ENCODE measurements at places on chromosomes 3 and 15.
A peak's percentile ranks its signal among the peaks of the same experiment; 100 is the strongest.

- no peak for DNase-seq
These were observed 137.7 kb downstream of the NSMCE3 start for GRCh38 chr15:29131840-29132420.

- DNase-seq: no peak
These were observed 43.4 kb downstream of the NPTN start for GRCh38 chr15:73589766-73590165.

GRCh38 chr15:43974852-43975251, 148.1 kb downstream of the WDR76 start:
- DNase-seq: no peak

GRCh38 chr3:165518346-165518745, 318.9 kb downstream of the BCHE start:
- DNase-seq: no peak

DNA sequence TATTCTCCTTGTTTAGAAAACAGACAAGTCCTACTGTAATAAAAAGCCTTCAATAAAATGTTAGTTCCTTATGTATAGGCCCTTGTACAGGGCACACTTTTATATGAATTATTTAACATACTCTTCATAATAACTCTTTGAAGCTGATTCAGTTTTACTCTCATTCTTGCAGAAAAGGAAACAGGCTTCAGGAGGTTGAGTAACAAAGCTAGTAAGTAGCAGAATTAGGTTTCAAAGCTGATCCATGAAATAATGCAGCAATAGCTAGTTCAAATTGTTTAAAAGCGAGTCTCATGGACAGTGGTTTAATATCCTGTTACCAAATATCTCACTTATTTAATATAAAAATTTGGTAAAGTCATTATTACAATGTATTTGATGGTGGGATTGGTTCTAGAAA, 25.0 kb downstream of the TCF12 start:
- DNase-seq: no peak

DNA sequence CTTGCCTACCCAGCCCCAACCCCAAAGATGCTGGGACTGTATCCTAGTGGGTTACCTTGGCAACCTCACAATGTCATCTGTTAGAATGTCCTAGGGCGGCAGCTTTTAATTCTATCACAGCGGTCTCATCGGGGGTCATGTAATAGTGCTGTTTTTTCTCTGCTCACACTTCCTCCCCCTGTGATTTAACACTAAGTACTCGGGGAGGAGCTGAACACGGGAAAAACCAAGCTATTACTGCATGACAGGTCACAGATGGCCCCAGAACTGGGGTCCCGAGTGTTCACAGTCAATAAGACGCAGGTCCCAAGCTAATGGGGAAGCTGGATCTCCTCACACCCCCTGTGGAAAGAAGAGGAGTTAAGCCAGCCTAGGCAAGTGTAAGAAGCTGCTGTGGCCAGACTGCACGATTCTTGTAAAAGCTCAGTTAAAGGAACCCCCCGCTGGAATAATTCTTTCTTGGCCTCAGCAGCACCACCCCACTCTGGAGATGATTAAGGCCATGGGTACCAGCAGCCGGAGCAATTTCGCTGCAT, 2.5 kb upstream of the RFTN1 start:
- no peak for DNase-seq

DNA sequence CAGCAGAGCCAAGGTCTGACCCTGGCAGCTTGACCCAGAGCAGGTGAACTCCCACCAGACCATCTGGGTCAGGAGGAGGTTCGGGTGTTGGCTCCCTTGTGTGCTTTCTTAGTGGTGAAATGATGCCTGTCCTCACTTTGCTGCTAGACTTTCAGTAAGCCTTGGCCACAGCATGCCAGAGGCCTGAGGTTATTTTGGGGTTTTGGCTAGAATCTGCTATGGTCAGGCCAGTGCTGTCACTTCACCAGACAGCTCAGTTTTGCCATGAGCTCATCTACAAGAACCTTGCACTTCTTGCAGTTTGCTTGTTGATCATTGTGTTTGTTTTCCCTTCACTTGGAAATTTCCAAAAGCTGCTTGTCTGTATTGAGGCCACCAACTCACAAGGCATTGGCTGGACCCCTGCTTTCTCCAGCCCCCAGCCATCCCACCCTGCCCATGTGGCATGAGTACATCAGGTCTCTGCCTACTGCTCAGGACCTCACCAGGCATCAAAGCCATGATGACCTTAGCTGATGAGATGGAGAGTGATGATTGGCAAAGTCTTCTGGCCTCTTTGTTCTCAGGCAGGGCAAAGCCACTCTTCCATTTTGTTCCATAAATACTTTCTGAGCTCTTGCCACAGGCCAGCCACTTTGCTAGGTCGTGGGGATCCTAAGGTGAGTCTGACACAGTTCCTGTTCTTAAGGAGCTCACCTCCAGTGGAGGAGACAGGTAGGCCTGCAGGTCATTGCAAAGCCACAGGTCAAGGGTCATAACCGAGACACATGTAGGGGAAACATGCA, 122.6 kb downstream of the ARNT2 start:
- DNase-seq: no peak

- DNase-seq: no peak
These were observed 30.9 kb upstream of the SPSB4 start for GRCh38 chr3:141020143-141020830.

DNA sequence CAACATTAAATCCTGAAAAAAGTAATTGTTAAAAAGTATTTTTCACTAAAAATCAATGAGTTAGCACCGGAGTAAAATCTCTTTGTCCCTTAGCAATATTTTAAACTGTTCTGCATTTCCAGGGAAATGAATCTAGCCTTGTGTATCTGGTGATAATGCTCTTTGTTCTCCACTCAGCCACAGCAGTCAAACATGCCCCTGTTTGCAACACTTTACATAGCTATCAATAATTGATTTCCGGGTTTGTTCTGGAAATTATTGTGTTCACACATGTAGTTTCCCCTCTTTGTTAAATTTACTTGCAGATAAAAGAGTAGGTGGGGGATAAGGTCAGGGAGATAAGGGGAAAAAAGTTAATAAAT, 3.6 kb upstream of the A4GNT start:
- DNase-seq: no peak

GRCh38 chr3:101458387-101458786, 54.6 kb downstream of the SENP7 start:
- no peak for DNase-seq

- no peak for DNase-seq
These were observed 79.0 kb upstream of the MANF start for GRCh38 chr3:51306093-51306492.

DNA sequence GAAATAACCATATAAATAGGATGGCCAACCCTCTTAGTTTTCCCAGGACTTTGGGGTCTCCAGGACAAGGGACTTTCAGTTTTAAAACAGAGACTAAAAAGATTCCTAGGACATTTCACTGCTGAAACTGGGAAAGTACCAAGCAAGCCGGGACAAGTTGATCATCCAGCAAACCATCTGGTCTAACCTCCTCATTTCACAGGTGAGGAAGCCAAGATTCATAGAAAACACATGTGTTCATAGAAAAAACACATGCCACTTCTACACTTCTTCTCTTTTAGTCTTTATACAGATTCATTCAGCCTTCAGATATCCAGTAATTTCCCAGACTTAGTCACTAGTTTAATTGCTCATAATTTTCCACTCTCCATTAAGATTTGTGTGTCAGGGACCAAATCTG, 165.6 kb upstream of the CCDC54 start:
- DNase-seq: no peak

DNA sequence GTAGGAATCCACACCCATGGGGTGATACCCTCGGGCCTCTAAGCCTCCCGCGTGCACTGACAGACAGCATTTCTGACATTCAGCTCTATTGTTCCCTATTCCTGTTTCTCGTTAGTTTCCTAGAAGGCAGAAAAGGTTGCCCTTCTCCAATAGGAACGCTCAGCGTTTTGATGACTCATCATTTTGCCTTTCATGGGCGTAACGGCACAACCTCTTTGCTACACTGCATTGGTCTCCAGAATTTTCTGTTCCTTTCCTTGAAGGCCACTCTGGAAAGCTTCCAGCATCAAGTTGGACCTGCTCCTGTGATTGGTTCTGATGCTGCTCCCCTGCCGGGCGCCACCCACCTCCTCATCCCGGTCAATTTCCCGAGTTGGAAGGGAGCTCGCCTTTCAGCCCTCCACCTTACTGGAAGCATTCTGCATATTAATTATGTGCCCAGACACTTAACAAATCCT, 13.0 kb upstream of the TNK2 start:
- no peak for DNase-seq

DNA sequence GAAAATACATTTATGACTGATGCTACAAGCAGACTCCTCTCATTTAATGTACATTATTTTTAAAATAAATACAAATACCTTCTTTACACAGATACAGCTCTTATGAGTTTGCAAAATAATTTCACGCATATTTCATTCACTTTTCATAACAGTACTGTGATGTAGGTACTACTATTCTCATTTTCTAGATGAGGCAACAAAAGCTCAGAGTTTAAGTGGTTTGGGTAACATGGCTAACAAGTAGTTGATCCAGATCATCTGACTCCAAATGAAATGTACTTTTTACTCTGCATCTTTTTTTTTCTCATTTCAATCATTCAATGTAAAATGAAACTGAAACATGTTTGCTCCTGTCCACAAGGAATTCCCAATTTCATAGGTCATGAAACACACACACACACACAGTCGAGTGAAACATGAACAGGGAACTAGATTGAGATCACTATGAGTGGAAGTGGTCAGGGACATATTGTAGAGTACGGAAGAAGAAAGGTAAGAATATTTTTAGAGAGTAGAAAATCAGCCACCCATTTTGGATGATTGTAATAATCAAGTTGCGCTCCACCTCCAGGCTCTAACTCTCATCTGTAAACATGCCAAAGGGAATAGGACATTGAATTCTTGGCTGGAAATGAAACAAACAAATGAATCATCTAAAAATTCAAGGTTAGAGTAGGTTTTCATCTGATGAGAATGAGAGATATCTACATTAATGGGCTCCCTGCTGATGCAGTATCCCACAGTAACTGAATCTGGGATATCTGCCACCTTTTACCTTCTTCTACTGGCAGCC, 92.4 kb downstream of the CLDN1 start:
- no peak for DNase-seq

DNA sequence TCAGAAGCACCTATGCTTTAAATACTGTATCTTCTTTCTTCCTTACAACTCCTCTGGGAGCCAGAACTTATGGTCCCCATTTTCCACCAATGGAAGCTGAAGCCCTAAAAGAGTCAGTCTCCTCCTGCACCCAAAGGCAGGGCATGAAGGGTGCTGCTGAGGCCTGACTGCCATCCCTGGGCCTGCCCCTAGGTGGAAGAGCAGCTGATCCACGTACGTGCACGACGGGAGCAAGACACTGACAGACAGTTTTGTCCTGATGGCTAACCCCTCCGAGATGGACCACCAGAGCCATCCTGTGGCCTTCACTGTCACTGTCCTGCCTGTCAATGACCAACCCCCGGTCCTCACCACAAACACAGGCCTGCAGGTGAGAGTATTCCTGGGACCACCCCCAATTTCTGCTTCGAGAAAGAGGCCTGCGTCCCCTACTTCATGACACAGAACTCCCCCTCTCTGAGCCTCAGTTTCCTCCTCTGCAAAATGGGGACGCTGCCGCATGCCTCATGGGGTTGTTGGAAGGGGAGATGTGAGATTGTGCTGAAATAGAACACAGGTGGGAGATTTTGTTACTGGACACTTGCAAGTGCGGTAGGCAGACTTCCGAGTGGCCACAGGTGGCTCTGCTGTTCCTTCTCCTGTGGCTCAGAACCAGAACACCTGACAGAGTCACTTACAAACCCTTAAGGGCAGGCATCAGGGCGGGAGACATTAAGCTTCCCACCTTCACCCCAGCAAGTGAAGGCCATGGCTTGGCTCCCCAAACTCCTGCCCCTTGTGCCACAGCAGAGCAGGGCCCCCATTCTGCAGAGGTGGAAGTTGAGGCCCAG, 175.4 kb downstream of the TBC1D2B start:
- DNase-seq: peak; percentile 15

DNA sequence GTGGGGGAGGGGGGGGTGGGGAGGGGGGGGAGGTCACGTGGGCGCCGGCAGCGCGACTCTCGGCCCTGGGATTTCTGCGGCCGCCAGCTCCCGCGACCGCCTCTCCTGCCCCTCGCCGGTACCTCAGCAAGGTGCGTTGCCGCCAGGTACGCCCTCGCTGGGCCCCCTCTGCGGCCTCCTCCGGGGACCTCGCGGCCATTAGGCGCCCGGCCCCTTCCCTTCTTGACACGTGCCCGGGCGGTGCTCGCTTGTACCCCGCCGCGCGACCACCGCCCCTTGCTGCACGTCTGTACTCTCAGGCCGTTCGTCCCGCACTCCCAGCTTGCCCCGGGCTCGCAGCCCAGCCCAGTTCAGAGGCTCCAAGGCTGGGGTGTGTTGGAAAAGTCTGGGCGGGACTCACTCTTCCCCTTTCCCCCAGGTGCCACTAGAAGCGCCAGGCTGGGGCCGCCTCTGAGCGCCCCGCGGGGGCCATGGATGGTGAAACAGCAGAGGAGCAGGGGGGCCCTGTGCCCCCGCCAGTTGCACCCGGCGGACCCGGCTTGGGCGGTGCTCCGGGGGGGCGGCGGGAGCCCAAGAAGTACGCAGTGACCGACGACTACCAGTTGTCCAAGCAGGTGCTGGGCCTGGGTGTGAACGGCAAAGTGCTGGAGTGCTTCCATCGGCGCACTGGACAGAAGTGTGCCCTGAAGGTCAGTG, at the start of gene MAPKAPK3:
TSS of gene MAPKAPK3 (plus strand) at position 56 of the 696 bp plus-strand sequence. CDS start at position 471, 415 bp downstream.
- no peak for DNase-seq

GRCh38 chr15:25179673-25180511, 225.1 kb downstream of the SNRPN start:
- peak; percentile 9 for DNase-seq

DNA sequence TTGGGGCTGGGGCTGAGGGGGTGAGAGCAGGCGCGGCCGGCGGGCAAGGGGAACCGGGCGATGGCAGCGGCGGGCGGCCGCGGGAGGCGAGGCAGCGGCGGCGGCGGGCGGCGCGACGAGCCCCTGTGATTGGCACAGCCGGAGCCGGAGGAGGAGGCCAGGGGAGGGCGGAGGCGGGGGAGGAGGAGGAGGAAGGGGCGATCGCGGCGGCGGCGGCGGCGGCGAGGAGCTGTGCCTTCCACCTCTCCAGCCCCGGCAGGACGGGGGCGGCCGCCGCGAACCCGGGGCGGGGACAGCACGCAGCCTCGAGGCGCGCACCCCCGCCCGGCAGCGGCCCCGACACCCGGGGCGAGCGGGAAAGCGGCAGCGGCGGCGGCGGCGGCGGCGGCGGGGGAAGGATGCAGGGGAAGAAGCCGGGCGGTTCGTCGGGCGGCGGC, at the start of gene SLCO3A1:
TSS of gene SLCO3A1 (plus strand) at position 198 of the 437 bp plus-strand sequence.
- peak; percentile 84 for DNase-seq

GRCh38 chr3:28334552-28334951, 14.0 kb upstream of the ZCWPW2 start:
- no peak for DNase-seq
